Right cardiac atrium (tissue), 5 donors: ENCODE measurements at places on chromosomes 5 and 9.

- DNase-seq: no peak
These were observed 218.9 kb downstream of the TMEM161B start for GRCh38 chr5:88049737-88050136.

- DNase-seq: no peak
These were observed 6.2 kb downstream of the LNPEP start for GRCh38 chr5:96942078-96942477.

DNA sequence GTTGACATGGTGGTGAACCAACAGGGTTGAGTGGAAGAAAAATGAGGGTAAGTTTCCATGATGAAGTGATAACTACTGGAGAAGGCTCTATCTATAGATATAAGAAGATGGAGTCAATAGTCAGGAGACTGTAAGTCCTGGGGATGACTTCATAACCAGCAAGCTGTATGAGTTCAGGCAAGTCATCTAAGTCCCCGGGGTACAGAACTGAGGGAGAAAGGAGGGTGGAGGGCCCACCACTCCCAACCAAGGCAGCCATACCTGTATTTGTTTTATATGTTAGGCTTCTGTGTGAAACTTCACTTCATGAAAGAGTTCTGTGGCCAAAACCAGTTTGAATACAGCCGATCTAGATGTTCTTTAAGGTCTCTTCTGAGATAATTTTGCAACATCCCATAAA lies 53.3 kb upstream of the IFNE start:
- no peak for DNase-seq

GRCh38 chr9:134395737-134396257 lies 69.5 kb downstream of the RXRA start:
- DNase-seq: no peak

GRCh38 chr9:17160327-17160726 lies 25.5 kb downstream of the CNTLN start:
- no peak for DNase-seq

DNA sequence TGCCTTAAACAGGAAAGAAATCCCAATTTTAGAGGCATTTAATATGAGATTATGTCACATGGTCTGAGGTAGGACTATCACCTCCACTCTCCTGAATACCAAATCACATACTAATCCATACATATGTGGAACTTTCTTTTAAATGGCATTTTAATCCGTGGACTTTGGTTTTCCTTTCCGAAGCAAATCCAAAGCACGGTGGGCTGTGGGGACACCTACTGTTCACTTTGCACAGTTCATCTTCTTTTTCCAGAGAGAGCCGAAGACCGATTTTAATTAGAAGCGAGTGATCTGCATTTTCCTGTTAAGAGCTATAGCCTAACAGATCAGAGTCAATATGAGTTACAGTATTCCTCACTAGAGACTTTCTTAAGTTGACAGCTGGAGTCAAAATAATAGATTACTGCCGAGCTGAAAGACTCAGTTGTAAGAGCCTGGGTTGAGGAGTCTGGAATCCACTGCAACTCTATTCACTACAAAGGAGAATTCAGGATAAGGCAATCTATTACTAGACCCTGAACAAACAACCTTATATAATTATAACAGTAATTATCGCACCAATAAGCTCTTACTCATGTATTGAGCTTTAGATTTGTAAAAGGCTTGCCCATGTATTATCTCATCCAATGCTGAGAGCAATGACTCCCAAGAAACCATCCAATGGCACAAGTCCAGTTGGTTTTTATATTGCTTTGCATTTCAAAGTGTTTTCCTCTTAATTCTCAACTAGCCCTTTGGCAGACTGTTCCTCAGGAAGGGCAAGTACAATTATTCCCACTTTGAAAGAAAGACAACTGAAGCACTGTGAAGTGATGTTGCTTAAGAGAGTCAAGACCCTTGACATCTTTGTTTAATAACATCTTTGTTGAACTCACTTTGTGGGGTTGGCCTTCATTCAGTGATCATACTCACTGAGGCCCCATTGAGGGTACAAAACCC lies 144.7 kb downstream of the TRPM6 start:
- DNase-seq: no peak

- no peak for DNase-seq
These were observed 314.2 kb upstream of the DAP start for GRCh38 chr5:11075035-11075805.

GRCh38 chr5:88841212-88841611 lies 41.8 kb downstream of the MEF2C start:
- no peak for DNase-seq

DNA sequence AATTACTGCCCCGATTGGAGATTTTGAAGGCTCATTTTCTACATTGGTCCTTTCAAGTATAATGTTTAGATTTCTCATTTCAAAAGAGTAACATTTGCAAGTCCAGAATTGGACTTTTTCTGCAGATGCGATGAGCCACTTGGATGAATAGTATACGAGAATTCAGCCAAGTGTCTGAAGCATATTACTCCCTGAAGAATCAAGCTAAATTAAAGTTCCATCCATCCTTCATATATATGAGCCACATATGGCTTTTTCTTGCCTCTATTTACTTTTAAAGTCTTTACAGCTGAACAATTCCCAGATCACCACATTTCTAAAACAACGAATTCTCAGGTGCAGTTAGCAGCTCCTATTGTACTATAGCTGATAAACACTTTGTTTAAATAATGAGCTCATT lies 288.7 kb downstream of the CEMIP2 start:
- no peak for DNase-seq

DNA sequence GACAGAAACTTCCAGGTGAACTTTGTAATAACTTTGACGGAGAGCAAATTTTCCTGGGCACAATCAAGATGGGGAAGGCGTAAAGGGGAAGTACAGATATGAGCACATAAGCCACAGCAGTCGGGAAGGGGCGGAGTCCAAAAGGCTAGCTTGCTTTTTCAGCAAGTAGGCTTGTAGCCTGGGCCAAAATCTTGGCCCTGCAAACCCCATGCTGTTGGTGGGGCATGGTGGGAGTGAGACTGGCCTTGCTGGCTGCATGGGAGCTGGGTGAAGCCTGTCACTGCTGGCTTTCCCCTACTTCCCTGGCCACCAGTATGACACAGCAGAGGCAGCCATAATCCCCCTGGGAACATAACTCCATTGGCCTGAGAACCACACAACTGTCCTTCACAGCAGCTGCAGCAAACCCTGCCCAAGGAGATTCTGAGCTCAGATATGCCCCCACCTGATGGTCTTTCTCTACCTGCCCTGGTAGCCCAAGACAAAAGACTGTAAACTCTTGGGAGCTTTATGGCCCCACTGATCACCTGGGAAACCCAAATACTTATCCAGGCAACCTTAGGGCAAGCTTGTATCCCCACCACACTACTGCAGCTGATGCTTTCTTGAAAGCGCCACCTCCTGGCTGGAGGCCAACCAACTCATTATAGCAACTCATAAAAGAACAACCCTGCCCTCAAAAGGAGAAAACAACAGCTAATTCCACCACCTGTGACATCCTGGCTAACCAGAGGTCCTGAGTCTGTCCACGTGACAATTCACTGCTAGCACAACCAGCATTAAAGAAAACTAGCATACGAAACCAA lies 24.0 kb downstream of the DCTN4 start:
- peak; percentile 77 for DNase-seq

DNA sequence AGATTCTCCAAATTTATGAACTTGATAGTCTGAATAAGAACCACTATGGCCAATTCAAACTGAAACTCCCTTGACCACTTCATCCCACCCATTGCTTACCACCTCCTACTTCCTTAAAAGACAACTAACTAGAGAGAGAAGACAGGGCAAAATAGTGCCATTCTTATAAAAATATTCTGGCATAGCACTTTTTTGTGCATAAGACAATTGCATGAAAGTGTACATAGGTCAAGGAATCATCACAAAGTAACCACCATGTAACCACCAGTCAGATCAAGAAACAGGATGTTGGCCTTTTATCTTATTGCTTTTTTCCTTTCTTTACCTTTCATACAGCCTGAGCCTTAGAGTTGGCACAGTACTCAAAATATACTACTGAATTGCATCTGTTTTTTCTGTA lies 8.1 kb upstream of the ARSB start:
- DNase-seq: no peak

DNA sequence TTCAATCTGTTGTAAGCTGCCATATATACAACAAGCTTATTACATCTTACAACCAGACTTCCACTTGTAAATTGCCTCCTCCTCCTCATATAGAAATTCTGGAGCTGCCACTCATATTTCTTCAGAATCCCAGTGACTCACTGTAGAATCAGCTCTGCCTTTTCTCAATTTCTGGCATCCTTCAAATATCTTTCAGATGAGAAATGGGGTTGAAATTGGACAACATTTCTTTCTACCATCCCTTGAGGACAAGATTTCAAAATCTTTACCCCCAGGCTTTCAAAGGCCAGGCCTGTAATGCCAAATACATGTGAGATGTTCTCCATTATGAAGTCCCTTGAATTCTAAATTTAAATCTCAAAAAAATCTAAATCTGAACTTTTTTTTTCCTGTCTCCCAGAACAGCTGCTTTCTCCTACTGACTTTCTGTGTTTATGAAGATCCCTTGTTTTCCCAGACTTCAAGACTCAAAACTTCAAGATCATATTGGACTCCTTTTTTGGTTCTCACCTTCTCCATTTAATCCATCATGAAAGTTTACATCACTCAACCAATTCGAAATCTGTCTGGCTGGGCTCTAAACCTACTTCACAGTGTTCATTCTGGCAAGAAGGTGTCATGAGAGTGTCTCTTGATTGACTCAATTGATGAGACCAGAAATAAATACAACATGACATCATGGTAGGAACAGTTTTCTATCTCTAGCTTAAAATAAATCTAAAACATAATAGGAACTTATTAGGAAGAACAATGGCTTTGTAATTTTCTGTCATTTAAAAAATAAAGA lies 109.8 kb downstream of the HMHB1 start:
- DNase-seq: no peak

DNA sequence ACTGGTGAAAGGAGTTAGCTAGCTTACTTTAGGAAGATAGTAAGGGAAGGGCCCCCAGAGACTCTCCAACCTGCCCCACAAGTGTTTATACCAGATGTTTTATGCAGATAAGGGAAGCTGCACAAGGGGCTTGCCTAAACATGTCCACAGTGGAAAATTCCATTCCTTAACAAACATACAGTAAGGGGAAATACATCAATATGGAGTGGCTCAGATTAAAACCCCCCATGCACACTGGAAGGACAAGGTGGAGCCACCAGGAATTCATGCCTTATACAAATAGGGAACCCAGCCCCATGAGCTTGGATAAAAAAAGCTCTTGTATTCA lies 106.3 kb upstream of the GPBP1 start:
- DNase-seq: no peak

DNA sequence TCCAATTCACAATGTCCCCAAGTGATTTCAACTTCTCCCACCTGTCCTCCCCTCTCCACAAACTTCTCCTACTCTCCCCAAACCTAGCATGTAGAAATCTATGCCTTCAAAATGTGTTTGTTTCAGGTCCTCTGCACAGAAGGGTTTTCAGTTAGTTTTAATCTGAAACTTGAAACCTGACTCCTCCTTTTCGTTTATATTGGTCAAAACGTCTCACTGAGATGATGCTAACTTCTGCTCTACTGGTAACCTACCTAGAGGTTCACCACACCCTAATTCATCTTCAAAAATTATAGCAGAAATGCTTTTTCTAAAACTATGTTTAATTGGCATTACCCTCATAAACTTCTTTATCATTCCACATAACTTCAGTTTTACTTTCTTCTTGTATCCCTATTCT lies 401.8 kb upstream of the ADAMTS16 start:
- DNase-seq: no peak

- DNase-seq: no peak
These were observed 63.5 kb downstream of the ZNF474 start for GRCh38 chr5:122192497-122193496.

GRCh38 chr9:86600977-86601376 lies 246.8 kb upstream of the TUT7 start:
- DNase-seq: no peak

- DNase-seq: no peak
These were observed 60.2 kb downstream of the PPARGC1B start for GRCh38 chr5:149790276-149790675.

DNA sequence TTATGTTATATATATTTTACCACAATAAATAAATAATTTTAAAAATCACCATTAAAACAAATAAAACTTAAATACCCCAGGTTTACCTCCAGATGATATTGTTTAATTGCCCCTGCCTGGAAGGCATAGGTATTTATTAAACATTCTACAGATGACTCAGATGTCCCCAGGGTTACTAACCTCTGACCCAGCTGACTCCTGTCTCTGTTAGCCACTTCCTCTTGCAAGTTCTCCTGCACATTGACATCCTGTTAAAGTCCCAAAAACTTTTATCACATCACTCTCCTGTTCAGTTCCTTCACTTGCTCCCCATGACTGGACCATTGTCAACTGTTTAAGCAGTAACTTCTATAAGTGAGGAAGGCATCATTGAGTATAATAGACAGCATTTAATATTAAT lies 37.0 kb upstream of the RAB3C start:
- no peak for DNase-seq

GRCh38 chr5:129930221-129930620 lies 26.0 kb downstream of the CHSY3 start:
- no peak for DNase-seq

DNA sequence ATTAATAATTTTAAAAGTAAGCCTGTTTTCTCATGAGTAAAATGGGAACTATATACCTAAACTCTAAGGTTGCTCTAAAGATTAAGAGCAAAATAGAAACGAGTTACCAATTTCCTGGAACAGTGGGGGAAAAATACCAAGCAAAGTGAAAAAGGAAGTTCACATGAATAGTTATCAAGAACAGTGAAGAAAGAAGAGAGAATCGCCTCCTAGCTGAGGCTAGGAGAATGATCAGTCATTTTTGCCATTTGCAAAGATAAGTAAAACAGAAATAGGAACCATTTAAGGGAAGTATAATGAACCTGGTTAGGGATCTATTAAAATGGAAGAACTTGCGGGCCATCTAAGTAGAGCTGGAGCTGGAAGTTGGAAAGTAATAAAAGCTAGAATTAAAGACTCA lies 50.7 kb downstream of the P4HA2 start:
- no peak for DNase-seq

- no peak for DNase-seq
These were observed 106.2 kb upstream of the SARDH start for GRCh38 chr9:133844398-133844784.

- no peak for DNase-seq
These were observed 293.2 kb downstream of the HCN1 start for GRCh38 chr5:45402804-45403455.
